ENCODE measurements at places on chromosomes 3 and 15.

DNA sequence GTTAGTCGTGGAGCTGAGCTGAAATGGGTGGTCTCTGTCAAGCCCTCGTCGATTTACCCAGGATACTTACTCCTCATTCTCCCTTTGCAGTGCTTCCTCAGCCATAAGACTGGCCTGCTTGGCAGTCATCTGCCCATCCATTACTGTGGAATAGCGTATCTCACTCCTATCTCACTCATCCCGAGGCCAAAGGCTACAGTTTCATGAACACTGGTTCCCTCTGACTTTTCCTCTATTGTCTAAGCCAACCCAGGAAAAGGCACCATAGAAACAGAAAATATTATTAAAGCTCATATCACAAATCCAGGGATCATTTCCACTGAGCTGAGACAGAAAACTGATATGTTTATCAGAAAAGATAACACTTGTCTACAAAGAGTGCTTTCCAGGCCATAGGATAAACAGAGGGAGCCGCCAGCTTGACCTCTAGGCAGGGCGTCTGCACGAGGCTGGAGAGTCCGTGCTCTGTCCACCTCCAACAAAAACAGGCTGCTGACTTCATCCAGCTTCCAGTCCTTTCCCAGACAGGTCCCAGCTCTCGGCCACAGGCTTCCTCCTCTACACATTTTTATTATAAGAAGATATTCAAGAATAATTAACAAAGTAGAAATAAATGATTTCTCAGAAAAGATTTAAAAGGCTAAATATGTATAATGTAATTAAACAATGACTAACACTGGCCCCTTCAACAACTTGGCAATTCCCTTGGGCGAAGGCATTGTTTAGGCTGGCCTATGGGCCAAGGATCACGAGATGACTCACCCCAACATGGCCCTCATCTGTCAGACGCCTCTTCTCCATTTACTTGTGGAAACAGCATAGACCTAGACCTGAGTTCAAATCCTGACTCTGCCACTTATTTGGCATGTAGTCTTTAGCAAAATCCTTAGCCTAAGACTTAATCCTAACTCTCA is 27.4 kb upstream of the BOC start:
- peak overlapping the region; percentile 65 for H3K27ac ChIP-seq
- H3K4me3 ChIP-seq: no peak overlapping the region
- no peak for DNase-seq
- peaks cover 23% of the 10 kb centered on the region for H3K36me3 ChIP-seq
- no peaks in the 10 kb centered on the region for H3K27me3 ChIP-seq

- no peak for DNase-seq
- no peak overlapping the region for H3K4me3 ChIP-seq
- H3K4me1 ChIP-seq: peaks cover 14% of the 10 kb centered on the region
- peaks cover 30% of the 10 kb centered on the region for H3K27me3 ChIP-seq
- no peak overlapping the region for H3K27ac ChIP-seq
These were observed 2.2 kb upstream of the MLF1 start for GRCh38 chr3:158568784-158569183.

GRCh38 chr3:89358281-89358680 is 250.9 kb downstream of the EPHA3 start:
- H3K4me1 ChIP-seq: peaks cover 10% of the 10 kb centered on the region
- H3K4me3 ChIP-seq: no peak overlapping the region
- no peak for DNase-seq
- no peak overlapping the region for H3K27ac ChIP-seq

DNA sequence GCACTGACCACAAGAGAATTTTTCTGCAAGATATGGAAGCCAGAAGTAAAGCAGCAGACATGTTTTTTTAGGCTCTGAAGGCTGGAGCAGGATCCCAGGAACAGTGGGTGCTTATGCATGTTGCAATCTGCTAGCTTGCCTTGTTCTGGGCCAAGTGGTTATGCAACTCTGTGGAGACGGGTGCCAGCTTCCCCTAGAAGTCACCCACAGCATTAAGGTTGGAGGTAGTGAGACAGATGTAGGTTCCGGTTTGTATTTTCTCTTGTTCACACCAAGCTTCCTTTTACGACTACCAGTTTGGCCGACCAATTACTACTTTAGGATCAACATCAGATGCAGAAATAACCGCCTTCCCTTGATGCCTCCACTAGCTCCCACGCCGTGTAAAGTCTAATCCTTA is 11.1 kb downstream of the DPH3 start:
- H3K27me3 ChIP-seq: peaks cover 7% of the 10 kb centered on the region
- DNase-seq: no peak
- no peak overlapping the region for H3K27ac ChIP-seq
- H3K4me1 ChIP-seq: no peaks in the 10 kb centered on the region
- no peaks in the 10 kb centered on the region for H3K36me3 ChIP-seq
- H3K4me3 ChIP-seq: no peak overlapping the region

DNA sequence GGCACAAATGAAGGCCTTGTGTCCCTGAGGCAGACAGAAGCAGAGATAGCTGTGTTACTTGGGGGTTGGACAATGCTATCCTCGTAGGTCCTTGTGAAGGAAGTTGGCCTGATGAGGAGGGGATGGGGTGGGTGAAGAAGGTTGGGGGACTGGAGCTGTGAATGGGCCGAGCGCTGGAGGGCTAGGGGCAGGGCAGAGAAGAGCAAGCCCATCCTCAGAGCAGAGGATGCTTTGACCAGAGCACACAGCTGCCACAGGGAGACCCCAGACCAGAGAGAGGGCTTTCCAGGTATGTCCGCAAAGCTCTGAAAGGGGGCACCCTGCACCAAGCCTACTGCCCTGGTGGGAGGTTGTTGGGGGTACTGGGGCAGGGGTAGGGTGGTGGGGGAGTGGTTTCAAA is 5.7 kb upstream of the TBC1D2B start:
- H3K27me3 ChIP-seq: peaks cover 7% of the 10 kb centered on the region
- H3K27ac ChIP-seq: no peak overlapping the region
- H3K36me3 ChIP-seq: no peaks in the 10 kb centered on the region
- DNase-seq: no peak
- peaks cover 5% of the 10 kb centered on the region for H3K4me1 ChIP-seq

- H3K4me3 ChIP-seq: no peak overlapping the region
- no peak overlapping the region for H3K27ac ChIP-seq
- peaks cover 72% of the 10 kb centered on the region for H3K36me3 ChIP-seq
- no peaks in the 10 kb centered on the region for H3K27me3 ChIP-seq
- H3K4me1 ChIP-seq: peaks cover 9% of the 10 kb centered on the region
These were observed 63.6 kb downstream of the CCK start for GRCh38 chr3:42202217-42202865.

GRCh38 chr3:106814231-106814630 is 563.0 kb upstream of the CCDC54 start:
- H3K36me3 ChIP-seq: no peaks in the 10 kb centered on the region
- H3K27ac ChIP-seq: no peak overlapping the region
- no peak for DNase-seq
- no peaks in the 10 kb centered on the region for H3K4me1 ChIP-seq
- no peak overlapping the region for H3K4me3 ChIP-seq

DNA sequence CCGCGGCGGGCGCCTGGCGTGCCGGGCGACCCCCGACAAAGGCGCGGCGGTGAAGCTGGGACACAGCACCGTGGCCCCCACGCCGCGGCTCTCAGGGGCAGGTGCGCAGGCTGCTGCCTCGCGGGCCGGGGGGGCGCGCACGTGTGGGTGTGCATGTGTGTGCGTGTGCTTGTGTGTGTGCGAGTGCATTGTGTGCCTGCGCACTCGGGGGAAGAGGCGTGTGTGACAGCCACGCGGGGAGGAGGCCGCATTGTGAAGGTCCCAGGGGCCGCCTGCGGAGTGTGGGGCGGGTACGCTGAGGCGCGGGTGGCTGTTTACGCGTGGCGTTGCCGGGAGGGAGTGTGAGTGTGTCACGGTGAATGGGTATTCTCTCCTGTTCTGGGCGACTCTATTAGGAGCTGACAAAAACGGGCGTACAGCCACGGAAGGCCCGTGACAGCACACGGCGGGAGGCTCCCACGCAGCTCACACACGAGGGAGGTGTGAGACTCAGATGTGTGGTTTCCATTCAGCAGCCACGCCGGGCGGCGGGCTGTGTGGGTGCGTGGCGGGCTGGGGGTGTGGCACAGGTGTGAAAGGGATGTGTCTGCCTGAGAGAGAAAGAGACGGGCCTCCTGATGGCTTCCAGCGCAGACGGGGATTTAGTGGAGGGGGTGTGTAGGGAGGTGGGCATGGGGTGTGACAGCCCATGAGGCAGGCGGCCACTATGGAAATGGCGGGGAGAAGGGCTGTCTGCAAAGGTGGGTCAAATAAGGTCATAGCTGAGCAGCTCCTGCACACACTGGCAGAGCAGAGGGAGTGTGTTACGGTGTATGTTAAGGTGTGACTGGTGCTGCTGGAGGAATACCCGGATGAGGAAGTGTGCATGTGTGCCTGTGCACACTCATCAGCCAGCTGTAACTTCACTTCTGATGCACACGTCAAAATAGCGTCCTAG is 750 bp downstream of the PODXL2 start:
- peak overlapping the region; percentile 78 for H3K4me3 ChIP-seq
- H3K36me3 ChIP-seq: no peaks in the 10 kb centered on the region
- no peak overlapping the region for H3K27ac ChIP-seq
- peaks cover 53% of the 10 kb centered on the region for H3K27me3 ChIP-seq
- peaks cover 21% of the 10 kb centered on the region for H3K4me1 ChIP-seq
- no peak for DNase-seq

- H3K27me3 ChIP-seq: peaks cover 7% of the 10 kb centered on the region
- peaks cover 39% of the 10 kb centered on the region for H3K4me1 ChIP-seq
- no peak overlapping the region for H3K4me3 ChIP-seq
- no peak overlapping the region for H3K27ac ChIP-seq
- H3K36me3 ChIP-seq: no peaks in the 10 kb centered on the region
- DNase-seq: no peak
These were observed 101.7 kb upstream of the SMAD3 start for GRCh38 chr15:66963710-66964109.

DNA sequence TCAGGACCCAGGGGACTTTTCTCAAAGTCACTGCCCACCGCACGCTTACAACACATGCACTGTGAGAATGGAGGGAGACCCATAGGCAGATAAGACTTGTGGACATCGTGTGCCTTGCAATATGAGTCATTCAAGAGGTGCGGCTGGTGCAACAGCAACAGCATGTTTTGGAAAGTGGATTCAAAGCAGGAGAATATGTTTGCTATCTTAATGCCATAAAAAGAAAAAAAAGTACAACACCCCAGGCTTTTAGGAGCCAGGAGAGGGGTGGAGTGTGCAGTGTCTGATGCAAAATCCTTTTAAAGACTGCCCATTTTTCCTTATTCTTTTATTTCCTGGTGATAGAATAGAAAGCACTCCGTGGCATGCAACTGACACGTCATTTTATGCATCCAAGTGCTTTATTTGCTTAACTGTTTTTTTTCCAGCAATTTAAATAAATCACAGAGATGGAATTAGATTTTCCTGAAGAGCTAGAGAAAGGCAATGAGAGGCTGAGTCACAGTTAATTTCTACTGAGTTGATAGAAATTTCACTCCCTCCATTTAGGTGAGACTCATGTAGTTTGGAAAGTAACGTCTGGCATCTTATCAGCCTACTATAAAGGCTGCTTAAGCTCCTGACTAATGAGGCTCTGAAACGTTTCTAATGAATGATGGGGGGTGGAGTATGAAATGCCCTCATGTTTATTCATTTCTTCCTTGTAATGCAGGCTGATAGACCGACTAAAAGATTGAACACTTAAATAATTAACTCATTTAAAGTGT is 96.4 kb downstream of the NSUN3 start:
- no peaks in the 10 kb centered on the region for H3K4me1 ChIP-seq
- no peak overlapping the region for H3K4me3 ChIP-seq
- peak overlapping the region; percentile 31 for H3K27ac ChIP-seq

- H3K36me3 ChIP-seq: no peaks in the 10 kb centered on the region
- H3K27me3 ChIP-seq: no peaks in the 10 kb centered on the region
- H3K4me3 ChIP-seq: no peak overlapping the region
- no peaks in the 10 kb centered on the region for H3K4me1 ChIP-seq
- H3K27ac ChIP-seq: no peak overlapping the region
These were observed 1066.5 kb downstream of the PLOD2 start for GRCh38 chr3:145094355-145094941.

GRCh38 chr3:195195321-195196209 is 75.4 kb downstream of the XXYLT1 start:
- no peak overlapping the region for H3K4me3 ChIP-seq
- no peak for DNase-seq
- peaks cover 24% of the 10 kb centered on the region for H3K36me3 ChIP-seq
- peaks cover 45% of the 10 kb centered on the region for H3K4me1 ChIP-seq
- peaks cover 5% of the 10 kb centered on the region for H3K27me3 ChIP-seq
- no peak overlapping the region for H3K27ac ChIP-seq

DNA sequence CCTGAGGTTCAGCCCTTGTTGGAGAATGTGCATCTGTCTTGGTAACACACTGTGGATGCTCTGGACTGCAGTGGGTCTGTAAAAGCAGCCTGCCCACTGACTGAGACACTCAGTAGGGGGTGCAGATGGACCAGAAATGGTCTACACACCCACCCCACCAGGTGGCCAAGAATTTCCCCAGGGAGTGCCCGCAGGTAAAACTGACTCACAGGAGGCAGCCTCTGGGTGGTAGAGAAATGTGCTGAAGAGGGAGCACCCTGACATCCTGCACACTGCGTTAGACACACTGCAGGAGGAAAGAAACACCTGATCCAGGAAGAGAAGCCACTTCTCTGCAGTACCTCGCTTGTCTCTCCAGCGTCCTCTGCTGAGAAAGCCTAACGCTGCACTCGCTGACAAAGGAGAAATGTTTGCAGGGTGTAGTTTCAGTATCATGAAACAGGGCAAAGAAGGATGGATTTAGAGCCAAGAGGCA is 109.5 kb upstream of the ABHD17C start:
- no peaks in the 10 kb centered on the region for H3K27me3 ChIP-seq
- no peak for DNase-seq
- H3K36me3 ChIP-seq: peaks cover 9% of the 10 kb centered on the region
- H3K27ac ChIP-seq: no peak overlapping the region
- H3K4me3 ChIP-seq: no peak overlapping the region

- H3K4me1 ChIP-seq: peaks cover 36% of the 10 kb centered on the region
- peaks cover 9% of the 10 kb centered on the region for H3K36me3 ChIP-seq
- no peak for DNase-seq
These were observed 8.3 kb upstream of the TMCO5A start for GRCh38 chr15:37926136-37926535.

GRCh38 chr3:141411251-141411771 is 43.0 kb downstream of the ZBTB38 start:
- peak overlapping the region; percentile 95 for H3K27ac ChIP-seq
- H3K4me1 ChIP-seq: peaks cover 72% of the 10 kb centered on the region
- H3K27me3 ChIP-seq: no peaks in the 10 kb centered on the region
- no peak for DNase-seq

DNA sequence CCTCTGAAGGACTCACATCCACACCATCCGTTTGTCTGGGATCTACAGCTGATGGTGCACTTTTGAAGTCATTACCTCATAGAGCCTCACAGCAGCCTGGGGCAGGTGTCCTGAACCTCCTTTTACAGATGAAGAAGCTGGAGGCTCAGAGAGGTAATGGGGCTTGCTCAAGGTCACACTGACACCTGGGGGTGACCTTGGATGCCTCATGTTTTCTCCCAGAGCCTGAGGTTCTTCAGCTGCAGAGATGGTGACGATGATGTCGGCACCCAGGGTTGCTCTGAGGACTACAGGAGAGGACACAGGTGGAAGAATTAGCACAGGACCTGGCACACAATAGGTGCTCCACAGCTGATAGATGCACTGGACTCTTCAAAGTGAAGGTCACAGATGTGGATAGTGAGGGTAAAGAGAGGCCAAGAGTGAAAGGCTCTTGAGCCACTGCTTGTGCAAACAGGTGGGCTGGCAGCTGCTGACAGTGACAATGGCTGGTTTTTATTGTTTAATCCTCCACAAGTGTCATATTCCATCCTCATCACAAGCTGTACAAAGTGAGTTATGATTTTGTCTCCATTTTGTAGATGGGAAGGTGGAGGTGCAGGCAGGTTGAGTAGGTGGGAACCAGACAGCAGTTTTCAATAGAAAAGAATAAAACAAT is 17.4 kb upstream of the ATP2B2 start:
- no peak overlapping the region for H3K27ac ChIP-seq
- no peak overlapping the region for H3K4me3 ChIP-seq
- DNase-seq: no peak
- H3K27me3 ChIP-seq: peaks cover 72% of the 10 kb centered on the region
- H3K36me3 ChIP-seq: no peaks in the 10 kb centered on the region

Measured in nephron progenitor cell (in vitro differentiated cells).